Germinal center (tissue), 1 donor: ENCODE measurements at places on chromosomes 4 and X.

- no peak for DNase-seq
Observed at GRCh38 chr4:14568351-14568750, 433.9 kb upstream of the CPEB2 start.

GRCh38 chr4:183738081-183738673 is 79.1 kb downstream of the TRAPPC11 start:
- no peak for DNase-seq

DNA sequence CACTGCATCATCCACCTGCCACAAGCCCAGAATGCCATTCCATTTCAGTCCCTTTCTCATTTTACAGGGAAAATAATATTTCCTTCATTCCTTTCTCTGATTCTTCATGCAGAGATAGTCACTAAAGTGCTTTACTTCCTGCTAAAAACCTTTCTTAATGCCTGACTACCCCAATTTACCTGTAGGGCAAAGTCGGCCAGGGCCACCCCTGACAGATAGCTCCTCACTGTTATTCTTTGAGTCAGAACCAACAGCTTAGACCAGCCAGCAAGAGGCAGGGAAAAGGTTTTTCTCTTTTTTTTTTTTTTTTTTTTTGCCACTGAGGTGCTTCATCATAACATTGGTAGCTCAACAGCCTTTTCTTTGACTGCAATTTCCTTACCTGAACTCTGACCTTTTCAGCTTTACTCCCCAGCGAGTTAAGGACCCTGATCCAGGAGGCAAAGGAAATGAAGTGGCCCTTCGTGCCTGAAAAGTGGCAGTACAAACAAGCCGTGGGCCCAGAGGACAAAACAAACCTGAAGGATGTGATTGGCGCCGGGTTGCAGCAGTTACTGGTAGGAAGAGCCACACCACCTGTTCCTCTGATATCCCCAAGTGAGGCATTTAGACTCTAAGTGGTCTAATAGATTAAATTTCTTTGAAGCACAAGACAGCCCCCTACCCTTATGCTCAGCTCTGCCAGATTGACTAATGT is 85.0 kb downstream of the ALPK1 start:
- DNase-seq: no peak

DNA sequence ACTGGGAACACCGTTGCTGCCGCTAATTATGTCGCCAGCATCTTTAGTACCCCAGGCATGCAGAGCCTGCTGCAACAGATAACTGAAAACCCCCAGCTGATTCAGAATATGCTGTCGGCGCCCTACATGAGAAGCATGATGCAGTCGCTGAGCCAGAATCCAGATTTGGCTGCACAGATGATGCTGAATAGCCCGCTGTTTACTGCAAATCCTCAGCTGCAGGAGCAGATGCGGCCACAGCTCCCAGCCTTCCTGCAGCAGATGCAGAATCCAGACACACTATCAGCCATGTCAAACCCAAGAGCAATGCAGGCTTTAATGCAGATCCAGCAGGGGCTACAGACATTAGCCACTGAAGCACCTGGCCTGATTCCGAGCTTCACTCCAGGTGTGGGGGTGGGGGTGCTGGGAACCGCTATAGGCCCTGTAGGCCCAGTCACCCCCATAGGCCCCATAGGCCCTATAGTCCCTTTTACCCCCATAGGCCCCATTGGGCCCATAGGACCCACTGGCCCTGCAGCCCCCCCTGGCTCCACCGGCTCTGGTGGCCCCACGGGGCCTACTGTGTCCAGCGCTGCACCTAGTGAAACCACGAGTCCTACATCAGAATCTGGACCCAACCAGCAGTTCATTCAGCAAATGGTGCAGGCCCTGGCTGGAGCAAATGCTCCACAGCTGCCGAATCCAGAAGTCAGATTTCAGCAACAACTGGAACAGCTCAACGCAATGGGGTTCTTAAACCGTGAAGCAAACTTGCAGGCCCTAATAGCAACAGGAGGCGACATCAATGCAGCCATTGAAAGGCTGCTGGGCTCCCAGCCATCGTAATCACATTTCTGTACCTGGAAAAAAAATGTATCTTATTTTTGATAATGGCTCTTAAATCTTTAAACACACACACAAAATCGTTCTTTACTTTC is 1.8 kb downstream of the UBQLN2 start:
- DNase-seq: peak; percentile 4

GRCh38 chr4:148445071-148445859 is 3.1 kb upstream of the NR3C2 start:
- peak; percentile 46 for DNase-seq

DNA sequence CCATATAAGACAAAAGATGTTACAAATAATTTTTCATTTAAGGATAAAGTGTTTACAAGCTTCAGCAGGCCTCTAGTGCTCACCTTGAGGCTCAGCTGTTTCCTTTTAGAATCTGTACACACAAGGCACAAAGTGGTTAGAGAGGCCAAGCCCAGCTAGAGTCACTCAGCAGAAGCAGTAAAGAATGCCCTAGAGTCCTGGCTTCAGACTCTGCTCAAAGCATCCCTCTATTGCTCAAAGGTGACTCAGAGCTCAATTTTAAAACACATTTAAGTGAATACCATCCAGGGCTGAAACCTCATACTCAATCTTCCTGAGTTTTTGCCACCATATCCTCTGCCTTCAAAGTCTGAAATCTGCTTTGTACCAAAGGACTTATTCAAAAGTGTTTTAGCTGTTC is 22.6 kb upstream of the PHF8 start:
- no peak for DNase-seq

DNA sequence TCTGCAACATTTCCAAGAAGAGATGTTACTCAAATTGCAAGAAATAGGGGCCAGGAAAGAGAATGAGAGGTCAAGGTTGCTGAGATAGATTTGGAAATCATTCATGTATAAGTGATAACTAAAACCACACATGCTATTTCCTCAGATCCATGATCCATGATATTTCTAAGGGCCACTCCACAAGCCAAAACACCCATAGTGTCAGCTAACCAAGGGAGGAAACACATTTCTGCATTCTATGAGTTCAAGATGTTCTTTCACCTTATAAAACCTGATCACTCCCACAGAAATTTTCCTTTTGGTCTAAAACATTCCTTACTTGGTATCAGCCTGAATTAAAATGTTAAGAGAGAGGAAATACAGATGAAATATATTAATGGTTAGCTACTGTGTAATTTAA is 47.2 kb downstream of the TBCK start:
- no peak for DNase-seq

DNA sequence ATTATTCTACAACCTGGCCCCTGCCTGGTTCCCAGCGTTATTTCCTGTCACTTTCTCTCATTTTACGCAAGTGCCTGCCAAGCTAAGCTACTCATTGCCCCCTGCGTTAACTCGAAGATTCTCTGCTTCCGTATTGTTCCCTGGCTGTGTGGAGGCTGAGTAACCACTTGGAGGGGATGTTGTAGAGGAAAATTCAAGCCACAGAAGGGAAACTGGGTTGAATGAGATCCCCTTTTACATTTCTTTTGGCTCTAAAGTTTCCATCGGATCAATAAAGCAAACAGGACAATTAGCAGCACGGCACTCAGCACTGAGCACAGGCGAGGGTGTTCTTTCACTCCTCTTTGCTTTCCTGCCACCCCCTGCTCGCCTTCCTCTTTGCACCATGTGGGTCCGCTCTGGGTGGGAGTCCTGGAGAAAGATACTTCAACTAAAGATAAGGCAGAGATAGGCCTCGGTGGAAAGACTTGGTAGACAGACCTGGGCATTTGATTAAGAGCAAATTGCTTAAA is 4.2 kb upstream of the TMSB4X start:
- no peak for DNase-seq

DNA sequence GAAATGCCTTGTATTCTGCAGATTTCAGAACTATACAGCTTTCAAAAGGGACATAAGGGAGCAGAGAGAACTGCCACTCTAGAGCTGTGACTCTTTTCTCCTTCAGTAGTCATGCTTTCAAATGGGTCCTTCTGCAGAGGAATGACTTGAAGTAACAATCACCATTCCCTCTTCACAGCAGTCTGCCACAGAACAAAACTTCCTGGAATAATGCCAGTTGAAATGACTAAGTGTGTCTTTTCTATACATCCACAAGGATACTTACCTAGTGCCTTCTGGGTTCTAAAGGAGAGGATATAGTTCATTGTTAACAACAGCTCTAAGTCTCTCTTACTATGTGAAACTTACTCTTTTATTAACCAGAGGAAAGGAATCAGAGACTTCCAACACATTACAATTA is 515.4 kb upstream of the ATOH1 start:
- DNase-seq: no peak

GRCh38 chrX:110852180-110852579 is 56.6 kb upstream of the CHRDL1 start:
- no peak for DNase-seq

DNA sequence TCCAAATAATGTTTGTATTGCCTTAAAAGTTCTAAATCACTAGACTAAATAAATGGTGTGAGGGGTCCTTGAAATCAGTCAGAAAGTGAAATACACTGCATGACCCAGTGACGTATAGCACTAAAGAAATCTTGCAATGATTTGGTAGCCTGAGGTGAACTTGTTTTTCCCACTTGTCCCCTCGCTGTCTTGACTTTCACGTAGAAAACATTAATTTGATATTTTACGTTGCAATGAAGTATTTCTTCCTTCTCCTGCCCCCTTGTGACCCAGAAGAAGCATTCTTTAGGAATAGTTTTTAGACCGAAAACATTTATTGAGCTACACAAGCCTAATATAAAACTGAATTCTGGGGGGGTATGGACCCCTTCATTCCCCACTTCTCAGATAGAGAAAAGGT is 3.7 kb downstream of the KLB start:
- DNase-seq: no peak

DNA sequence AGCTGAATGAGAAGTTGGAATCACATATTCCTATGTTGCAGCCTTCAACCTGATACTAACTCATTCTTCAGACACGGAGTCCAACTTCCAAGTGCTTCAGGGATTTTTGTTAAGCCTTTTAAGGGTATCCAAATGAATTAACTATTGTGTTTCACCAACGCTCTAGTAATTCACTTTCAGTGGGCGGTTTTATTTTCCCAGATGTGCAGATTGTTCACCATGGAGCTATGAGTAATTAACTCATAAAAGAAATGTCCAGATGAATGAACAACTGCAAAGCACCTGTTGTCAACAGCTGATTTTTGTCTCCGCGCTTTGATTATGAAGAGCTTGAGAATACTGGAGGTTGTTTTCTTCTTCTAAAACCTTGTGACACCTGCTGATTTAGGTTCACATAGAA is 187.6 kb downstream of the CBR4 start:
- DNase-seq: no peak

- DNase-seq: peak; percentile 19
Observed at GRCh38 chrX:74922922-74923543, 2.2 kb downstream of the NEXMIF start.

DNA sequence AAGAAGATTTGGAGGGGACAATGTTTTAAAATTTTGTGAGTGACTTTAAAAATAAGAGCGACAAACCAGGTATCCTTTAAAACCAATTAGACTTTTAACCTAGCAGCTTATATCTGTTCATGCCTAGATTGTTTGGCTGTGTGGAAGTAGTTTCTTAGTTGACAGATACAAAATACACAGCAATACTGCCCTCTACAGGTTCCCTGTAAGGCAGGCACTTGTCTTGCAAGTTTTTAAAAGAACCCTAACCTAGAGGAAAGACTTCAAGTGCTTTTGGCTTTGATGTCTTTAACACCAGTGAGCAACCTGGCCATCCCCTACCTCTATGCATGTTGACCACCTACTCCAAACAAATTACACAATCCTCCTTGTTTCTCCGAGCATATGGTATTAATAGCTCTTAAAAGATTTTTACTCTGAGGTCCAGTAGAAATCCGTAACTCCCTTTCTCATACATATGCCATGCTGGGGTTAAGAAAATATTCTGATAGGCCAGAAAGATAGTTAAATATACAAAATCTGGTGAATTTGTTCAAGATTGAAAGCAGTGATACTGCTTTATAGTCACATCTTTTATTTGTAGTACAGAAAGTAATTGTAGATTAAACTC is 273.0 kb downstream of the ARHGAP24 start:
- peak; percentile 39 for DNase-seq

GRCh38 chrX:74242484-74243138 is 61.4 kb upstream of the ZCCHC13 start:
- no peak for DNase-seq
